Ecto neural progenitor cell (in vitro differentiated cells): ENCODE measurements at places on chromosomes 16 and 17.

DNA sequence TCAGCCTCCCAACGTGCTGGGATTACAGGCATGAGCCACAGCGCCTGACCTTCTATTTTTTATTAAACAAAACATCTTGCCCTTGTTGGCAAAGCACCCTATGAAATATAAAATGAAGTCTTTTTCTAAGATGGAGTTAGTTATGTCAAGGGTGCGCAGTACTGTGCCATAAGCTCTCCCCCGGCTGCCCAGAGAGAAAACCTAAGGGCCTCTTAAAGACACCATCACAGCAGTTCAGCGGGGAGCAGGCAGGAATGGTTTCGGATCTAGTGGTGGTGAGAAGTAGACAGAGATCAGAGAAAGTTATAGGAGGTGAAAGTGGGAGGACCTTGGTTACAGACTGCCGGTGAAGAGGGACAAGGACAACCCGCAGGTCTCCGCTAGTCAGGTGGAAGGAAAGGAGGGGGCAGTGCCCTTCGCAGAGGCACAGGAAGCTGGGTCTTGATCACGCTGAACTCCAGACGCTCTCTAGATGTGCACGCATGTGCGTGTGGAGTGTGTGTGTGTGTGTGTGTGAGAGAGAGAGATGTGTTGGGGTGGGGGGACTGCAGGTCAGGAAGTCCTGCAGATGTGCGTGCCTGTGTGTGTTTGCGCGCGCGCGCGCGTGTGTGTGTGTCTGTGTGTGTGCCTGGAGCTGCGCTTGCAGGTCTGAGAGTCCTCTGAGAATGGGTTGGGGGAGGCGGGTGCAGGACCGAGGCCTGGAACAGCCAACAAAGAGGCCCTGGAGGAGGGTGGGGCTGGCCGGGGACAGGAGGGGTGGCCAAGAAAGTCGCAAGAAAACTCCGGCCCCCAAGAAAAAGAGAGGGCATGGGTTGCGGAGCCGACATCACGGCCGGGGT is 748 bp upstream of the CMTM3 start:
- DNase-seq, result peak; percentile 86

- DNase-seq, result peak; percentile 86
Measured at GRCh38 chr17:29140051-29140621, 40.1 kb downstream of the MYO18A start.

- DNase-seq, result peak; percentile 92
Measured at GRCh38 chr17:47698749-47699535, 5.0 kb downstream of the TBKBP1 start.

- DNase-seq, result no peak
Measured at GRCh38 chr17:59786536-59787319, 79.3 kb downstream of the VMP1 start.

GRCh38 chr16:54817432-54817831 is 113.2 kb upstream of the IRX5 start:
- no peak for DNase-seq

DNA sequence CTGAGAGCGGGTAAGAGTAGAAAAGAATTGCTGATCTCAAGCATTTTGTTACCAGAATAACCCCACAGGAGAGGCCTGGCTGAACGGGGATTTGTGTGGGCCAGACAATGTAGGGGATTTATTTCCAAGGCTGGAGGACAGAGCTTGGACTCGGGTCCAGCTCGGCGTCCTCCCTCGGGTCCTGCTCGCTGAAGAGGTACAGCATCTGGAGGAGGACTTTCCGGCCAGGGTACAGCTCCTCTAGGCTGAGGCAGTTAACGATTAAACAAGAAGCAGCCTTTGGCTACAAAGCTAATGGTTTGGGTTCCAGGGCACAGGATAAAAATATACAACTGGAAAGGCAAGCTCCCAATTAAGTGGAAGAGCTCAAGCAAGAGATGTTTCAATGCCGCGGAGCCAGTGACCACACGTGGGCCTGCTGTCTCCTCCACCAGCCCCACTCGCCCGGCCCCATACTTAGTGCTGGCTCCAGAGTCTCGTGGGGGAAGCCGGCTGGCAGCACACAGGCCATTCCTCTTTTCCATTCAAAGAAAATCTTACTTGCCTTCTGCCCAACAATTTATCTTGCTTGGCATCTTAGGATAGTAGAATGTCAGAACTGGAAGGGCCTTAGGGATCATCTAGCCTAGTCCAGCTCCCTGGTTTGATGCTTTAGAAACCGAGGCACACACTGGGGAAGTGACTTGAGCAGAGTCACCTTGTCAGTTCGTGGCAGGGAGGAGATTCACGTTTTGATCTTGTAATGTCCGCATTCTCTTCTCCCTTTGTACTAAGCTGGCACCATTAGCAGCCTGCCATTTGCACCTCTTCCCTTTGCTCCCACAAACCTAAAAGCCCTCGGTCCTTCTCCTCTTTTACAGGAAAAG is 85.9 kb upstream of the TBX2 start:
- DNase-seq, result no peak

DNA sequence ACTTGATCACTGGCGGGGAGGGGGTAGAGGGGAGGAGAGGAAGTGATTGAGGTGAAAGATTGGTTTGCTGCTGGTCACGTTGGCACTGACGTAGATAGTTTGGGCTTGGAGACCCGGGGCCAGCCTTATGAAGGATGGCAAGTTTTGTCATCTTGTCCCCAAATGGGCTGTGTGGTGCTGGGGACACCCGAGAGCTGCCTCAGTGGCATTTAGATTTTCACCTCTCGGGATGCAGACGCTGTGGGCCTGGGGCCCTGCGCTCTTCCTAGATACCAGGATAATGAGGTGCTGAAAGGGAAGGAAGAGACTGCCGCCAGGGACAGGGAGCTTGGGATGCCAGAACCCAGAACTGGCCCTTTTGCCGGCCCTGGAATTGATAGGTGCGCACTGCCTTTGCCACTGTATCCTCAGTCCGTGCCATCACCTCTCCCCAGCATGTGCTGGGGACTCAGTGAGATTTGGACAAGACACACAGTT is 1.4 kb upstream of the SOCS3 start:
- no peak for DNase-seq

DNA sequence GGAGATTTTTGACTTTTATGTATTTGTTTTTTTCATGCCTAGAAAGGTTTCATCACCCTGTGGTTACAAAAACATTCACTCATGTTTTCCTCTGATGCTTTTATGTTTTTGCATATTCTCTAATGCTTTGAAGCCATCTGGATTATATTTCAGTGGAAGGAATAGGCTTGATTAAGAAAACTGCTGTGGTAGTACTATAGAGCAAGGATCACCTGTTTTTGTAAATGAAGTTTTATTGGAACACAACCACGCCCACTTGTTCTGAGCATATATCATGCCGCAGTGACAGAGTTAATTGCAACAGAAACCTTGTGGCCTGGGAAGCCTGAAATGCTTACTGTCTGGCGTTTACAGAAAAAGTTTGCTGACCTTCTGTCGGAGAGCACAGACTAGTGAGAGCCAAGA is 11.5 kb downstream of the COX10 start:
- DNase-seq, result no peak

DNA sequence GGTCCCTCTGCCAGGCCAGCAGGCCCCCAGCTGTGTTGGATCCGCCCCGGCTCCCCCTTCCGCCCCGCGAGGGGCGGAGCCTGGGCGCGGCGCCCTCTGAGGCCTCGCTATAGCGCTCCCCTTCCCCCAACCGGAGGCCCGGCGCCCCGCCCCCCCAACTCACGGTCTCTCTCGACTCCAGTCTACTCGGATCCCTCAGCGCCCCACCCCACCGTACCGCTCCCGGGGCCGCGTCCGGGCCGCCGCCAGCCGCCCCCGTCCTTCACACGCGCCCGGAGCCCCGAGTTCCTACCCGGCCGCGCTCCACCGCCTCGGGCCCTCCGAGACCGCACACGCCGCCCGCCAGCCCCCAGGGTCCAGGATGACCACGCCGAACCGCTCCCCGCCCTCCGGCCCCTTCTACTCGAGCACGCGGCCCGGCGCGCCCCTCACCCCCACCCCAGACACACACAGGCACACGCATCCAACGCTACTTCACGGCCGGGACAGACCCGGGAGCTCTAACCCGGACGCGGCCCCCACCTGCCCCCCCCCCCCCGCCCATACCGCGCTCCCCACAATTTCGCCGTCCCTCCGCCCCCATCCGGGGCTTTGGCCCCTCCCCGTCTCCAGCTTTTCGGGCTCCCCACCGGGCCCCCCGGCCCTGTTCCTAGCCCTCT is 1.4 kb downstream of the PHF23 start:
- peak; percentile 93 for DNase-seq

DNA sequence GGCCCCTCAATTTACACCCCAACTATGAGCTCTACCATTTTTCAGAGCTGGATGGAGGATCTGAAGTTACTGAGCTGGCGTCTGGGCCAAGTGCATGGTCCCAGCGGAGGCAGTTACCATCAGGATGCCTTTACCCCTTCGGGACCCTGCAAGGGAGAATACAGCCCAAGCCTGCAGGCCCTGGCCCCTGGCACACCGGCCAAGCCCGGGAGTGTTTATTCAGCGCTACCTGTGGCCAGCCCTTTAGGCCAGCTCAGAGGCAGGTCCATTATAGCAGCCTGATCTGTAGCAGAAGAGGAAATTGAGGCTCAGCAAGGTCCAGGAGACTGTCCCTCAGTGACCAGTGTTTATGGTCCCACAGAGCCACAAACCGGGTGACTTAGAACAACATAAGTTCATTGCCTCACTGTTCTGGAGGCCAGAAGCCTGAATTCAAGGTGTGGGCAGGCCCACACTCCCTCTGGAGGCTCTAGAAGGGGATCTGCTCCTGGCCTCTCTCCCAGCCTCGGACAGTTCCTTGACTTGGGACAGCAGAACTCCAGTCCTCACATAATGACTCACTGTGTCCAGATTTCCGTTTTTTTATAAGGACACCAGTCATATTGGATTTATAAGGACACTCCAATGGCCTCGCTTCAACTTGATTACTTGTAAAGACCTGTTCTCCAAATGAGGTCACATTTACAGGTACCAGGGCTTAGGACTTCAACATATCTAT is 8.8 kb downstream of the SEC14L5 start:
- no peak for DNase-seq

GRCh38 chr16:820748-821147 is 20.2 kb upstream of the GNG13 start:
- no peak for DNase-seq

DNA sequence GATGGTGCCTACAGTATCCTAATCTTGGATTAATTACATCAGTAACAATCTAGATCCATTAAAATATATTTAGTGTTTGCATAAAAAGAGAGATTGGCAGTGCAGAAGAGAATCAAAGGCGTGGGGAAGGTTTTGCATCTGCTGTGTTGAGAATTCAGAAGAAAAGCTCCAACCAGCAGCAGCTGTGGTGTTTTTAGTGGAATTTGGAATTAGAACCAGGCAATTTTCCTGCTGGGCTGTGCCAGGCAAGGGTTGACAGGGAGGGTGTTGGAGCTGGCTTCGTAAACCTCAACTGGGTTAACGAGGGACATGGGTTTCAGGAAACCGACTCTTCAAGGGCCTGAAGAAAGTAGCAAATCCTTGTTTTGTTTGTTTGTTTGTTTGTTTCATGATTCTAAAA is 107.8 kb upstream of the WSCD1 start:
- DNase-seq, result no peak

DNA sequence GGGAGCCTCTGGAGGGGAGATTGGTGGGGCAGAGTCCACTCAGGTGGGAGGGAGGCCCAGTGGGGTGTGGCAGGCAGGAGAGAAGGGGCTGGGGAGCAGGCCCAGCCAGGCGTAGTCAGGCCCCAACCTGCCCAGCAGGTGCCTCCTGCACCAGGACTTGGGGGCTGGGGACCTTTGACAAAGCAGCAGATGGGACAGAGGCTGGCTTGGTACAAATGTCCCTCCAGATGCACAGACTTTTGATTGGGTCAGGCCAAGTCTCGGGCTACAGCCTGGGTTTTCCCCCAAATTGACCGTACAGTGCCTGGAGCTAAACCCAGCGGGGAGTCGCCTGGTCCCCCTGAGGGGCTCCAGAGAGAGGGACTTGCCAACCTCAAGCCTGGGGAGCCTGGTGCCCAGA is 411 bp downstream of the GGT6 start:
- no peak for DNase-seq
